ENCODE measurements at places on chromosomes 2 and 18. TPM values are rescaled to one million over a fixed set of nuclear protein-coding genes. Genes with fewer than 3 reads are reported as not detected.

HAAO gene
- polyA plus RNA-seq: 49.0 TPM

DNA sequence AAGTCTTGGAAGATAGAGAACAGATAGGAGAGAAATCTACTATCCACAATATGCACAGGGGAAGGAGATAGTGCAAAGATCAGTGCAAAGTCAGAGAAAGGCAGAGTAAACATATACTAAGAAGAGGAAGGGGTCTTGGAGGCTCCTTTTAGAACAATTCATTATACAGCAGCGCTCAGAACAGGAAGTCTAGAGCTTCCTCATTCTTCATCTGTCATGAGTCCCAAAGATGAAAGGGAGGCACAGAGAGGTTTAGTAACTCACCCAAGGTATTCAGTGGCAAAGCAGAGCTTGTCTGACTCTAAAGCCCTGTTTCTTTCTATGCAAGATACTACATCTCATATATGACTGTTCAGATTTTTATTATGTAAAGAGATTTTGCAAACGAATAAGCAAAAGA, 1.4 kb downstream of the SP110 start:
- DNase-seq: no peak

GRCh38 chr2:104849618-104850141, 4.2 kb upstream of the POU3F3 start:
- no peak for DNase-seq

- DNase-seq: peak; percentile 27
Measured at GRCh38 chr2:69082430-69082997, 69.5 kb downstream of the ANTXR1 start.

DNA sequence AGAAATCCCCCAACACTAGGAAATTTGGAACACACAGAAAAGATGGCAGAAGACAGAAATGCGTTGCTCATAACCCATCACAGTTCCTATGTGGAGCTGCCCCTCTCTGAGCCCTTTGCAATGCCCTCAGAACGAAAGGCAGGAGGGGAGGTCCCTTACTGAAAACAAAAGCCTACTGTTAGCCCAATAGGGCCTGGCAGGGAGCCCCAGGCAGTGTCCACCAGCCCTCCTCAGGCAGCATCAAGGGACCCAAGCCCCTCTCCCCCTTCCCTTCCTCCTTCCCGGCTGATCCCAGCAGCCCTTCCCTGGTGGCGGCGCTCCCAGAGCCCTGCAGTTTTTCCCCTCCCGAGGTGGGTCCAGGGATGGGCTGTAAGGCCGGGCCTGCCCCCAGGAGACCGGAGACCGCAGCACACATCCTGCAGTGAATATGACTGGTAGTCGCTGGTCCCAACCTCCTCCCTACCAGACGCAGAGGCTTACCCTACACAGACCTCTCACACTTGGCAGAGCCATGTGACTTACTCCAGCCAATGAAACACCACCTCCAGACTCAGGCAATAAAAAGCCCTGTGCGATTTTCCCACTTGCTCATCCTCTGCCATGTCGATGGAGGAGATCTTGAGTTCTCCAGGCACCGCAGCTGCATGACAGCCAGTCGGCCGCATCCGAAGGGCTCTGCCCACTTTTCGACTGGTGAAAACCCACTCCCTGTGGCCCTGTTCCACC, 19.4 kb upstream of the DUSP2 start:
- no peak for DNase-seq

- DNase-seq: no peak
Measured at GRCh38 chr2:71578767-71579342, 125.5 kb downstream of the DYSF start.

DNA sequence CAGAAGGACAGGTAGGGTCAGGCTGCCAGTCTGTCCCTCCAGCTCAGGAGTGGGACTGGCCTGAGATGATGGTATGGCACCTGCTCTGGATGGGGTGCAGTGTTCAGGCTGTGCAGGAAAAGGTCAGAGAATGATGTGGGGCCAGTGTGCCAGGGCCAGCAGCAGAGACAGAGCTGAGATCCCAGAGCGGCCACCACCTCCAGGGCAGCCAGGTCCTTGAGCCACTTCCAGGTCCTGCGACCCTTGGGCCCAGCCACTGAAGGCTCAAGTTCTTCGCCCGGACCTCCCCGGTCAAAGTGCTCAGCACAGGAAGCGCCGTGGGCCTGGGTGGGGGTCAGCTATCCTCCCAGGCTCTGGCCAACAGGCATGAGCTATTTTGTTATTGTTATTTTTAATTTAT, 12.1 kb upstream of the ARMC9 start:
- DNase-seq: no peak

GRCh38 chr2:84481702-84482101, 22.6 kb upstream of the SUCLG1 start:
- no peak for DNase-seq

Measured in renal pelvis (tissue), 12 donors.